ENCODE measurements at places on chromosomes 2 and 18.

- DNase-seq = no peak
Measured at GRCh38 chr2:96918754-96919550, 49.1 kb upstream of the SEMA4C start.

GRCh38 chr2:195636890-195637289, 20.1 kb upstream of the SLC39A10 start:
- no peak for DNase-seq

DNA sequence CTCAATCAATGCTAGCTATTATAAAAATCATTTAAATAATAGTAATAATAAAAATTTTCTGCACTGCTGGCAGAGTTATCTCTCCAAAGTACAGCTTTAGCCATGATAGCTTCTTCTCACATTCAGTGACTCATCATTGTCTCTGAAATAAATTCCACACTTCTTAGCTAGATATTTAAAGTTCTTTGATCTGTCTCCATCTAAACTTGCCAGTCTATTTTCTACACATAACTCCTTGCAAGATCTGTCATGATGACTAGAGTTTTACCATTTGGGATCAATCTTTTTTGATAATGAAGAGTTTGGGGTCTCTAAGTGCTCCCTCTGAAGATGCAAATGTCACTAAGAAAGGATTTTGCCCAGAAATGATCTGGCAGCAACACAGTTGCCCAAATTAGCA, 155.4 kb upstream of the LHCGR start:
- DNase-seq = no peak

DNA sequence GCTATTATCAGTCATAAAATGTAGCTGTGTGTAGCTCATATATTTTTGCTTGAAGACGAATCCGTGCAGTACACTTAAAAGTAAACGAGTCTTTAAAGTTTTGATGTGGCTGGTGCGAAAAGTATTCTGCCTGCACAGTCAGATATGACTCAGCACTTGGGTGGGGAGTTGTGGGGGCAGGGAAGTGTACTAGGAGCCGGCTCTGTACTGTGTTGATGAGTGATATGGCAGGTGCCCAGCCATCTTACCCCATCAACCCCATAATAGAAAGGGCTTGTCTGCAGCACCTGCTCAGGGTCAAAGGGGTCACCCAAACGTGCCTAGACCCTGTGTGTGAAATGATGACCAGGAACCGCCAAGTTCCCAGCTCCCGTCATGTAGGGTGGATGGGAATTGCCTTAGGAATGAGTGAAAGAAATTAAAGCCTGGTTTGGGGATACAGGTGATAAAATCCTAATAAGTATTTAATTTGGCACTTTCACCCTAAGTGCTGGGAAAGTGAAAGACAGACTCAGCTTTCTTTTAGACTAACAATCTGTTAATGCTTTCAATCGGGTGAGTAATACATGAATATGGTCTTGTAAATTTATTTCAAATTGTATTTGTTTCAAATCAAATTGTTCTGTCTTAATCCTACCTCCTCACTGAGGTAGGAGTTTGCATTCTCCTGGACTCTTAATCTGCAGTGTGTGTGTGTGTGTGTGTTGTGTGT, 48.0 kb downstream of the BCL2L11 start:
- DNase-seq = no peak

DNA sequence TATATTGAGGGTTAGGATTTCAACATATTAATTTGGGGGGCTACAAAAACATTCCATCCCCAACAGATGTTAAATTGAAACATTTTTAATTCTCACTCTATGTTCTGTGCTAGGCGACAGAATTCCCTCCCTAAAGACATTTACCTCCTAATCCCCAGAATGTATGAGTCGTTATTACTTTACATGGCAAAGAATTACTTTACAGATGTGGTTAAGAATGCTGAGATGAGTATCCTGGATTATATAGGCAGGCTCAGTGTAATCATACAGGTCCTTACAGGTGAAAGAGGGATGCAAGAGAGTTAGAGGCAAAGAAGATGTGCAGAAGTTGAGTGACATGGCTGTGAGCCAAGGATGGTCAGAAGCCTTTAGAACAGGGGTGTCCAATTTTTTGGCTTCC, 974.1 kb upstream of the ACVR2A start:
- no peak for DNase-seq

- no peak for DNase-seq
Measured at GRCh38 chr2:61898810-61899209, 6.7 kb upstream of the COMMD1 start.

DNA sequence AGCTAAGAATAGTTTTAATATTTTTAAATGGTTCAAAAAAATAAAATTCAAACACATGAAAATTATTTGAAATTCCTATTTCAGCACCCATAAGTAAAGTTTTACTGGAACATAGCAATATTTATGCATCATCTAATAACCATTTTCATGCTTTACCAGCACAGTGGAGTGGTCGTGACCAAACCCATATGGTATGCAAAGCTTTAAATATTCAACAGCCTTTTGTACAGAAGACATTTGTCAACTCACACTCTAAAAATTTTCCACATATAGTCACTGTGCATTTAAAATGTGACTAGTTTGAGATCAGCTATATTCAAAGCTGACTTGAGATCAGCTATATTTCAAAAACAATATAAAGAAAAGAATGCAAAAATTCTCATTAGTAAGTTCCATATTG, 46.2 kb downstream of the PUM2 start:
- DNase-seq = no peak

GRCh38 chr2:20421988-20422370, 24.9 kb upstream of the RHOB start:
- no peak for DNase-seq

DNA sequence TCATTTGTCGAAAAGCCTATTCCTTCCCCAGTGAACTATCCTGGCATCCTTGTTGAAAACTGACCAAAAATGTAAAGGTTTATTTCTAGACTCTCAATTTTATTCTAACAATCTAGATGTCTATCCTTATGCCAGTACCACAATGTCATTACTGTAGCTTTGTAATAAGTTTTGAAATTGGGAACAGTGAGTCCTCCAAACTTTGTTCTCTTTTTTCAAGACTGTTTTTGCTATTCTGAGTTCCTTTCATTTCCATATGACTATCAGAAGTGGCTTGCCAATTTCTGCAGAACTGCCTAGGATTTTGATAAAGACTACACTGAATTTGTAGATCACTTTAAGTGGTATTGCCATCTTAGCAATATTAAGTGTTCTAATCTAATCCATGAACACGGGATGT, 9.7 kb downstream of the STARD7 start:
- DNase-seq = no peak

GRCh38 chr2:11622611-11623010, 47.4 kb downstream of the NTSR2 start:
- DNase-seq = no peak

- no peak for DNase-seq
Measured at GRCh38 chr2:157857881-157858280, 18.2 kb downstream of the ACVR1 start.

GRCh38 chr2:8606226-8606625, 75.6 kb upstream of the ID2 start:
- DNase-seq = no peak

DNA sequence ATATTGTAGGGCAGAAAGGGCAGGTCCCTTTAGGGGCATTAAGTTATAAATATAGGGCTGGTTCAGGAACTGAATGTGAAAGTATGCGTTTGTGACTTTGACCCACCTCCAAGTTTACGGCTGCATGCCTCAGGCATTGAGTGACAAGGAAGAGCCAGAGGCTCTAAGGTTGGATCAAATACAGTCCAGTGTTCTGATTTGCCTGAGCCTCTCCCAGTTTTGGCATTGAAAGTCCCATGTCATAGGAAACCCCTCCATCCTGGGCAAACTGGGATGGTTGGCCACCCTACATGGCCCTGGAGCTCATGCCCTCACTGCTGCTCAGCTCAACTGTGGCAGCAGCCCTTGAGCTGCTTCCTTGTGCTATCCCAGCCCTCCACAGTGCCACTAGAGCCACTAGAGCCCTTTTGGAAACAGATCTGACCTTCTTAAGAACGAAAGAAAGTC, 29.9 kb downstream of the HK2 start:
- no peak for DNase-seq

- no peak for DNase-seq
Measured at GRCh38 chr2:52128081-52128480, 1096.1 kb upstream of the NRXN1 start.

All from D721Med (cell line).